ENCODE measurements at places on chromosomes 2 and 18.

DNA sequence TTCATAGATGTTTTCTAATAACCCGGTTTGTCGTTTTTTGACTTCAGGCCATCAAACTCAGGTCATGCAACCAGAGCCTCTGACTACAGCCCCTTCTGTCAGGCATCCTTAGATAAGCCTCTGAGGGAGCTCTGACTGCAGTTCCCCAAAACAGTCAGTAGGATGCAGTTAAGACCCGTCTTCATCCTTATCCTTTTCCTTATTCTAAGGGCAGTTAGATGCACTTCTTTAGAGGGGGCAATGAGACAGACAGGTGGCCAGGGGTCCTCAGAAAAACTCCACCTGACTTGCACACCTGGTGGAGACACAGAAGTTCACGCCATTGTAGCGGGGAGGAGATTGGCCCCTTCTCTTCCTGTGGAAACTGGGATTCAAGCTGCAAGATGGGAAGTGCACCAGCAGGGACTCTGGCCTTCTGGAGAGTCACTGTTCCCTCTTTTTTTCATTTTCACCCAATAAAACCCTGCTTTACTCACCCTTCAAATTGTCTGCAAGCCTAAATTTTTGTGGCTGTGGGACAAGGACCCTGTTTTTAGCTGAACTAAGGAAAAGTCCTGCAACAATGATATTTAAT is 104.8 kb upstream of the TFPI start:
- no peak for DNase-seq

GRCh38 chr2:228268756-228269155 is 87.3 kb upstream of the SPHKAP start:
- DNase-seq, result no peak

DNA sequence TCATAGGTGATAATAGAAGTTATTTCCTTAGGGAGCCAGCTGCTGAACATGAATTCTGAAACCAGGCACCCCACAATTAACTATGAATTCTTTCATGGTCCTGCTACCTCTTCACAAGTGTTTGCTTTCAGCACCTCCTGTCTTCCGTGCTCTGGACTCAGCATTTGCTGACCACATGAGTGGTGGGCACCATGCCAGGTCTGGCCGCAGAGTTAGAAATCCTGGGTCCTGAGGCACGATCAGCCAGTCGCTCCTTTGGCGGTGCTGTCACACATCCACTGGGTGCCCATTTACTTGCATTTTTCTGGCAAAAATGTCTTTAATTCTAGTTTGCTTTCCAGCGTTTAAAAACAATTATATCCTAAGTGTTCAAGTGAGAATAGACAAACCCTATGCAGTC is 196.4 kb upstream of the PXDN start:
- DNase-seq, result no peak

DNA sequence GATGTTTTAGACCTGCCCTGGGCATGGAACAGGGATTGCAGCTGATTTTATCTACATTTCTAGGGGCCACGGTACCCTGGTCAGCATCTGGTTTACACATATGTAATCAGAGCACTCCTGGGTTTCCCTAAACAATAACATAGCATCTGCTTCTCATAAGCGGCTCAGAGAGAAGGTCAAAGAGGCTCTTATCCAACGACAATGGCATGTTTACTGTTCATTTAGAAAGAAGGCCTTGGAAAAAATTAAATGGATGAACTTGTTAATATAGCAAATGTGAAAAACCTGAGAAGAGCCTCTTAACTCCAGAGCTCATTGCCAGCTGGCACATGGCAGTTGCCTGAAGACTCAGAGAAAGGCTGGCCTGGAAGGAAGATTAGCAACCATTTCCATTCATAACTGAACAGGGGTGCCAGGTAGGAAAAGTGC is 202.8 kb upstream of the THUMPD2 start:
- DNase-seq, result no peak

GRCh38 chr18:8290435-8290834 is 318.8 kb upstream of the RAB12 start:
- DNase-seq, result no peak

- DNase-seq, result no peak
Observed at GRCh38 chr2:60821587-60822302, 59.6 kb upstream of the REL start.

GRCh38 chr18:13525381-13526029 is 200.9 kb downstream of the FAM210A start:
- DNase-seq, result no peak

DNA sequence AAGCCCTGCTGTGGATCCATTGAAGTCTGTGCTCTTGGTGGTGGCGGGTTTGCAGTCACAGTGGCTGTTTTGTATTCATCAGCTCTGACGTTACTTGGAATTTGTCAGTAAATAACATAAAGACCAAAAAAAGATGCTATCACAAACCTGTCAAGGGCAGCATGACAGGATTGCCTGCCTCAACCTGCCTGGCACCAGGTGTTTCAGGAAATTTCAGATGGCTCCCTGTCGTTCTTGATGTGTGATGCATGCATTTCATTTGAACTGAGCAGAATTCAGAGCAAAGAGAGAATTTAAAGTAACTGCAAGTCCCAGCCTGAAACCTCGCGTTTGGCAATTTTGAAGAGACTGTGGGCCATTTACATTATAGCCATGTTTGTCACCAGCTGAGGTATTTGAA is 50.3 kb upstream of the EPC2 start:
- no peak for DNase-seq

DNA sequence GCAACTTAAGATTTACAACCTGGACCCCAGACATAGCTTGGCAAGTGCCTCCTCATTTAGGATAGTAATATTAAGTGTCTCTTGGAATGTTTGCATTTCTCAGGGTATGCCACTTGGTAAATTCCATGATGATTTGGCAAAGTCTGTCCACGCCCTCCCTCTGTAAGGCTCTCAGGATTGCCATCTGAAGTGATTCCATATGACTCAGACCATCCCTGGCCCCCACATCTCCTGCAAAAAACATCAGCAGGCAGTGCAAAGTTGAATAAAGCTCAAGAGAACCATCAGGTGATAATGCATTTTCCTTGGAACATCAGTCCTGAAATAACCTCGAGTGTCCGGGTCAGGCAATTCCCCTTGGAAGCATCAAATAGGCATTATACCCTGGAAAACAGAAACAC is 27.1 kb upstream of the PIEZO2 start:
- DNase-seq, result no peak

DNA sequence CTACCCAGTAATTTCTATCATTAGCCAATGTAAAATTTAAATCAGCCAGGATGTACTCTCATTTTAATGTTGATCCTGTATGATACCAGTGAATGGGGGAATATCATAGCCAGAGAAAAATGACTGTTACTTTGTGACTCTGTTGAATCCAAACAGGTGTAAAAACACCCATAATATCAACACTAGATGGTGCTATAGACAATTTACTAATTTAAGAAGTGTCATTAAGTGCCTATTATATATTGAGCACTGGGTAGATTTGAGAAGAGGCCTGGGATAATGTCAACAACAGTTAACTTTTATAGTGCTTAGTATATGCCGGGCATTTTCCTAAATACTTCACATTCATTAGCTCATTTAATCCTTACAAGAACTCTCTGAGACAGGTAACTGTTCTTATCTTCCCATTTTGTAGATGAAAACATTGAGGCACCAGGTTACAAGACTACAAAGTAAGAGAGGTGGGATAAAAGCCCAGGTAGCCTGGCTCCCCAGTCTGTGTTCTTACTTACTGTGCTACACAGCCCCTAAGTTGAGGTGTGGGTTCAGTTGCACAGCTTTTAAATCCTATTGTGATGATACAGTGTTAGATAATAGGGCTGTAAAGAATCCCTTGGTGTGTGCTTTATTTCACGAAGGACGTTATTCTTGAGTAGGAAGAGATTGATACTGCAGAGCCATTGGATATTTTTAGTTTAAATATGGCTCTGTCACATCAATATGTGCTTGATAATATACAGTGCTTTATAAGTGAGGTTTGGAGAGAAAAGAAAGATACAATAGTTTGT is 325.5 kb downstream of the AGPS start:
- no peak for DNase-seq

DNA sequence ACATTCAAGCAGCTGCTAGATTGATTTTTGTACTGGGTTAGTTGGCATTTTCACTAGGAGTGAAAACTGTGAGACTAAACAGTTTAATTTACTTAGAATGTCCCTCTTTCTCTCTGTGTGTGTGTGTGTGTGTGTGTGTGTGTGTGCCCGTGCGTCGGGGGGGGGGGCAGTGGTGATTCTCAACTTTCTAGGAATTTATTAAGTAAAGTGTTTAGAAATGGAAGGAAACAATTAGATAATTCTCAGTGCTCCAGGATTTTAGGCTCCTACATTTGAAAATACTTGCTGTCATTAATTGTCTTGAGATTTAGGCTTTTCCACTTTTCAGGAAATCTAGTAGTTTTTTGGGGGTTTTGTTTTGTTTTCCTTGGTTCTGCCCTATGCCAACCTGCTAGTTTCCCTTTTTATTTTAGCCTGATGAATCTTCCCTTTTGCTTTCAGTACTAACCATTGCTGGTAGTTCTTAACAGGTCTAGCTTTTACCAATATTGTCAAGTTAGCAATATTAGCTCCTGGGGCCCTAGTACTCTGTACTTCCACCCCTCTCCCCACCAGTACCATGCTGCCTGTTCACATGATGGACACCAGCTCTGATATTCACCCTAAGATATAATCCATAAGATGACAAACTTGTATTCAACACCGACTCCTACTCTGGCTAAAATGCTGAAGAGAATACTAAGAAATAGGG is 4.9 kb downstream of the EPAS1 start:
- DNase-seq, result no peak

All from kidney glomerular epithelial cell (primary cell).